ENCODE measurements at places on chromosomes 3 and 15.

GRCh38 chr15:26893351-26894065 lies 26.6 kb downstream of the GABRA5 start:
- DNase-seq, result no peak

DNA sequence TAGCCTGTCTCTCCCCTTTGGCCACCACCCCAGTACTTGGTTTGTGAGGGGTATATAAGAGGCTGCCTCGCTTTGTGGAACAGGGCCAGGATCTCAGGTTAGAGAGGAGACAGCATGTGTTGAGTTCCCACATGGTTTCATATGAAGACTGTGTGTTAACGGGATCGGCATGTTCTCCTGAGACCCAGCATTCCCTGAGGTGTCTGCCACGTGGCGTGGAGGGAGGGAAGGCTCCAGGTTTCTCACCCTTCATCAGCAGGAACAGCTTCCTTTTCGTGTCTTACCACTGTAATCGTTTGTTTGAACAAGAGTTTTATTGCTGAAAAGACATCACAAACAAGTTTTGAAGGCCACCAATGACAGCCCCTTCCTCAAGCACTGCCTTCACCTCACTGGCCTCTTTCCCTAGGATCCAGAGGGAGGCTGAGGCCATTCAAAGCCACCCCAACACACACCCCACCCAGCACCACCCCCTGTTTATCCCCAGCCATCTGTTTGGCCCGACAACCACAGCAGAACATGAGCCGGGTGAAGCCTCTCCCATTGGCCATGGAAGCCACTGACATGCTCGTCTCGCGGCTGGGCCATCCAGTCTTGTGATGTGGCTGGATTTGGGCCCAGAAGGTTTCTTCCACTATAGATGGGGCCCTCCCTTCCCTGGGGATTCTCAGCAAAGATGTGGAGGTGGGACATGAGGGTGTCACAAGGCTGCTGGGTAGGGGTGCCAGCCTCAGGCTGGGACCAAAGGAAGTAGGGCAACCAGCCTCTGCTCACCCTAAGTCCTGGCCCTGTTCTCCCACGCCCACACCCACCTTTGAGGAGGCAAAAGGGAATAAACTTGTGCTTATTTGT lies 10.0 kb downstream of the BHLHE40 start:
- peak; percentile 83 for DNase-seq

DNA sequence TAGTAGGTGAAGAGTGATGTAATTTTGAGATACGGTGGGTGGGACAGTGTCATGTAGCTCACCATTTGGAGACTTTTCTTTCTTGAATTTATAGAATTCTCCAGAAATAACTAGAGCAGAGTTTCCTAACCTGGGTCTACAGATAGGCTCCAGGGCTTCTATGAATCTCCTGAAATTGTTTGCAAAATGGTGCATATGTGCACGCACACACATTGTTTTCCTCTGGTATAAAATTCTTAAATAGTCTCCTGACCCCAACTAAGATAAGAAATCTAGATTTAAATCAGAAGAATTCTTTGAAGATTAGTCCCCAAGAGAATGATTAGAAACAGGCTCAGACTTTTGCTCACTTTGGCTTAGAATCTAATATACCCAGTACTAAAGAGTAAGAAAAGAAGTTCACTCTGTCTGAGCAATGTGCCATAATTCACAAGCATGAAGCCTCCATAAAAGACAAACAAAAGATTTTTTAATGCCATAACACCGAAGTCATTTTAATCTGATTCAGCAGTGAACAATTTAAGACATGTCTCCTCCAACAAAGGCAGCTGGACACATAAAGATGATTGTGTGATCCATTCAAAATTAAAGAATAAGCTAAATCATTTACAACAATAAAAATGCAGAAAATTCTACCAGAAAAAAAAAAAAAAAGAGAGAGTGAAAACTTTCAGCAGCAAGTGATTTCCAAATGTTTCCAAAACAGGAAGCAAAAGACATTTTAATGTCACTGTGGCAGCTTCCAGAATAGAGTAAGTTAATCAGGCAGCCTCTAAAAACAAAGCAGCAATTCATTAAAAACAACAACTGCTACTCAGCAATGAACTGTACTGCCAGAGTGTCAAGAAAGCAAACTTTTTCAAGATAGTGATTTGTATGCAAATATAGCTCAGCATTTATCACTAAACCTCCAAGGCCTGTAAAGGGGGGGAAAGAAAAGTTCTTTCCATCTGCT lies 975.5 kb upstream of the CFAP20DC start:
- DNase-seq, result no peak

DNA sequence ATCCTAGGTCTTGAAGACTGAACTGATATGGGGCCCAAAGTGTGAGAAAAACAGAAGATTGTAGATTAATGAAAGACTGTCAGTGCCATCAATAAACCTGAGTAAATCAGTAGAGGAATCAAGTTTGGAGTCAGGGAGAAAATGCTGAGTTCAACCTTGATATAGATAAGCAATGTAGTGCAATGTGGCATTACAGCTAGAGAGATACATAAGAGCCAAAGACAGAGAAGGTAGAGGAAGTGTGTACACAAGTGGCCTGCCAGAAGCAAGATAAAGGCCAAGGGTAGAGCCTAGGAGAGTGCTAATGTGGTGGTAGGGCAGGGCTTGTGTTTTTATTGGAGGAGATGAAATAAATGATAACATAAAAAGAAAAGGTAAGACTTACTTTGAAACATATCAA lies 26.0 kb upstream of the EID1 start:
- DNase-seq, result peak; percentile 22

DNA sequence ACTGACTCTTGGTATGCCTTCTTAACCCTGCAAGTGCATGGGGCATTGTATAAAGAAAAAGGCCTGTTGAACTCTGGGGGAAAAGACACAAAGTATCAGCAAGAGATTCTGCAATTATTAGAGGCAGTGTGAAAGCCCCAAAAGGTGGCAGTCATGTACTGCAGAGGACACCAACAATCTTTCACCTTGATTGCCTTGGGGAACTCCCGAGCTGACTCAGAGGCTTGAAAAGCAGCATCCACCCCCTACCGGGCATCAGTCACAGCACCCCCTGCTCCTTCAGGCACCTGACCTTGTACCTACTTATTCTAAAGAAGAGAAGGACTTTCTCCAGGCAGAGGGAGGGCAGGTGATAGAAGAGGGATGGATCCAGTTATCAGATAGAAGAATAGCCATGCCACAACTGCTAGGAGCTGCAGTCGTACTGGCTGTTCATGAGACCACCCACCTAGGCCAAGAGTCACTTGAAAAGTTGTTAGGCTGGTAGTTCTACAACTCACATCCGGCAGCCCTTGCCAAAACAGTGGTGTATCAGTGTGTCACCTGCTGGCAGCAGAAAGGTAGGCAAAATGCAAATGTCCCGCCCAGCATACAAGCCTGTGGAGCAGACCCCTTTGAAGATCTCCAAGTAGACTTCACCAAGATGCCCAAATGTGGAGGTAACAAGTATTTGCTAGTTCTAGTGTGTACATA lies 241.6 kb upstream of the CNTN6 start:
- no peak for DNase-seq

- no peak for DNase-seq
Observed at GRCh38 chr3:178434206-178434805, 101.9 kb upstream of the KCNMB2 start.

DNA sequence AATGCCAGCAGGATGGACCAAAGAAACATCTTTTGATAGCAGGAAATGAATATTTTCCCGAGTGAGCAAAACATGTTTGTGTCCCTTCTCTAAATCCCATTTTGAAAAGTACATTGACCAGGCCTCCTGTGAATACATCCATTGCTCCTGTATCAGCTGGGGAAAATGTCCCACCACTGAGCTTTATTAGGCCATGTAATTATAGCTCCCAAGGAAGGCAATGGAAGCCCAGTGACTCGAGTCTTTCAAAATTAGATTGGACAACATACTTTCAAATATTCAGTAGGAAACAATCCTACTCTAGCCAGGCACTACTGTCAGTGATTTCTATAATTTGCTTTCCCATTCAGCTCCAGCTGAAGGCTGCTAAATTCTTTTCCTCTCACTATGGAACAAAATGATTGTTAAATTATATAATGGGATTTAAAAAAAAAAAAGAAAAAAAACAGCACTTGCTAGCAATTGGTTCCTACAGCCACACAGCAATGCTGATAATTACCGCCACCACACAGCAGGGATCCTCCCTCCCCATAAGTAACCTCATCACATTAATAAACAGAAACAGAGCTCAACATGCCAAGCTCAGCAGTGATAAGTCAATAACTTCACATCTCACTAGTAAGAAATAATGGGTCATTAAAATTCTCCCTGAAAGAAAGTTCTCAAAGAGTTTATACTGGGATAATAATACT lies 172.4 kb upstream of the SLC2A2 start:
- no peak for DNase-seq

DNA sequence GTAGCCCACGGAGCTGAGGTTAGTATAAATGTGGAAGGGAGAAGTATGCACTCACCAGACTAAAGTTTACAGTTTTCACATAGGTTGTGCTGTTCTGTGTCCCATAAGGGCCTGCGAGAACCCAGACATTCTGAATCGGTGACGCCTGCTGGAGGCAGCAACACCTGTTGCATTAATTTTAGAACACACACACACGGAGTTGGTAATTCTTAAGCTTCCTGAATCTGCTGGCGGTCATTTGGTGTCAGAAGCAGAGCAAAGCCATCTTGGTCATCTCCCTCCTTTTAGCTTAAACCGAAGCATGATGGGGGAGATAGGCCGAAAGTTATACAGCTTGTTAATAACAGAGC lies 41.1 kb upstream of the AP3B2 start:
- DNase-seq, result peak; percentile 17

GRCh38 chr3:156983559-156983958 lies 157.4 kb downstream of the LEKR1 start:
- no peak for DNase-seq

Measured in hematopoietic multipotent progenitor cell treated with erythropoietin and hydrocortisone succinate and interleukin-3 and kit ligand, for 15 days (in vitro differentiated cells).